ENCODE measurements at places on chromosomes 4 and X. TPM values are rescaled to one million over a fixed set of nuclear protein-coding genes. Genes with fewer than 3 reads are reported as not detected.

DNA sequence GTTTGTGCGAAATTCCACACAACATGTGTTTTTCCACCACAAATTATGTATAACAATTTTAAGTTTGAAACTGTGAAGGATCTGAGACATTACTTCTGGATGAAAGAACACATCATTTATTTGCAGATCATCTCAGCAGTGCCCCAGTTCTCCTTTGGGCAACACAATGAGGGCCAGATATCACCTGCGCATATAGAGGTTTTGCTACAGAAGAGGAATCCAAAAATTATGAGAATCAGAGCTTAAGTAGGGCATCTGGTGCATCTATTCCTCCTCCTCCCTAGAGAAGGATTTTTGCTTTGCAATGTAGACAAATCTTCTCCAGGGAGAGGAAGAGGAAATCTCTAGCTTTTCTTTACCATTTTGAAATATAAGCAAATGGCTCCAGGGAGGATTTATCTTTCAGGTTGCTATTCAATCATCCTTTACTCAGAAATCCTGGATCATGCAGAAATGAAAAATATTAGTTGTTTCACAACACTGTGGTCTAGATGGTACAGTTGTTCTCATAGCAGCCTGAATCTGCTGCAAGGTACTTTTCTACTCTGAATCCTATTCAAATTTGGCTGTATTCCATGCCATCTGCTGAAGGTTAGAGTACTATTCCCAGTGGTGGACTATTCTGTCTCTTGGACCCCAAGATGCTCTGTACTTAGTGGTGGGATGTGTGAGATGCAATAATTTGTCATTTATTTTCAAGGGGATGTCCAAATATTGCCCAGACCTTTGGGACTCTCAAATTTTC, 132.1 kb downstream of the SNCA start:
- no peak overlapping the region for H3K4me3 ChIP-seq
- no peak for DNase-seq
- peaks cover 2% of the 10 kb centered on the region for H3K27me3 ChIP-seq
- no peaks in the 10 kb centered on the region for H3K4me1 ChIP-seq
- no peak overlapping the region for H3K27ac ChIP-seq

The PPEF2 gene
- 0.23 TPM for total RNA-seq

DNA sequence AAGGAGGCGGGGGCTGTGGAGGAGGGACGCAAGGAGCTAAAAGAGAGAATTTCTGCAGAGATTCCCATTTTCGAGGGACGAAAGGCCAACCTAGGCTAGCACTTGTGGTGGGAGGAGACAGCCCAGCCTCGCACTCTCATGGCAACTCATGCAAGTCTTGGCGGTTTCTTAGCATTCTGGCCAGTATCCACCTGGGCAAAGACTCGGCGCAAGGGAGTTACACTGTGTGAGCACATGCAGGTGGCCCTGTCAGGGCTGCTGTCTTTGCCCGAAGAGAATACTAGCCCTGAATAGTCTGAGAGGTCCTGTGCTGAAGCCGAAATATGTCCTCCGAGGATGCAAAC, 15.5 kb downstream of the MCF2 start:
- peaks cover 31% of the 10 kb centered on the region for H3K27me3 ChIP-seq
- H3K4me3 ChIP-seq: no peak overlapping the region
- no peaks in the 10 kb centered on the region for H3K36me3 ChIP-seq
- H3K27ac ChIP-seq: no peak overlapping the region

The SPANXB1 gene
- total RNA-seq: not detected

The SPATA4 gene
- 0.12 TPM for total RNA-seq

DNA sequence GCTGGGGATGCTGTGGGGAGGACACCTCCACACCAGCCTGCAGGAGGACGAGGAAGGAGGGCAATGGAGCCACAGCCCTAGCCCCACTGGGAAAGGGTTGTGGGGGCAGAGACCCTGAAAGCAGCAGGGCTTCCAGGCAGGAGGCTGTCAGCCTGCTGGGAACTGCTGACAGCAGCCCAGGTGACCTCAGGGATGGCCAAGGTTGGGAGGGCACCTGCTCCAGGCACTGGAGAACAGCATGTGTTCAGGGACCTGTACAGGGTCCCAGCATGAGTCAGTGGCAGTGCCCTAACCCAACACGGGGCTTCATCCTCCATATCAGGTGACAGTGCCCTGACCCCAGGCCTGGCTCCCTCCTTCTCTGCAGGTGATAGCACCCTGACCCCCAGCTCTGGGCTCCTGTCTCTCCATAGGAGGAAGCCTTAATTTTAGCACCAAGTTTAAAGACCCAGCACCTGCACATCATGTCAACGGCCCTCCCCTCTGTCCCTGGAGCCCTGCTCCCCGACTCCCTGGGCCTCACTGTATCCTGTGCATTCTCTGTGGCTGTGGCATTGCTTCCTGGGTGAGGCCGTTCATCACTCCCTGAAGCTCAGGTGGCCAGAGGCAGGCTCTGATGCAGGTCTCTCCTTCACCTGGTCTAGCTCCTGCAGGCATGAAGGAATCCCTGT, 66.3 kb downstream of the CRMP1 start:
- no peaks in the 10 kb centered on the region for H3K36me3 ChIP-seq
- H3K27me3 ChIP-seq: peaks cover 2% of the 10 kb centered on the region
- H3K4me3 ChIP-seq: no peak overlapping the region
- no peak overlapping the region for H3K27ac ChIP-seq
- DNase-seq: no peak
- H3K4me1 ChIP-seq: peaks cover 22% of the 10 kb centered on the region

DNA sequence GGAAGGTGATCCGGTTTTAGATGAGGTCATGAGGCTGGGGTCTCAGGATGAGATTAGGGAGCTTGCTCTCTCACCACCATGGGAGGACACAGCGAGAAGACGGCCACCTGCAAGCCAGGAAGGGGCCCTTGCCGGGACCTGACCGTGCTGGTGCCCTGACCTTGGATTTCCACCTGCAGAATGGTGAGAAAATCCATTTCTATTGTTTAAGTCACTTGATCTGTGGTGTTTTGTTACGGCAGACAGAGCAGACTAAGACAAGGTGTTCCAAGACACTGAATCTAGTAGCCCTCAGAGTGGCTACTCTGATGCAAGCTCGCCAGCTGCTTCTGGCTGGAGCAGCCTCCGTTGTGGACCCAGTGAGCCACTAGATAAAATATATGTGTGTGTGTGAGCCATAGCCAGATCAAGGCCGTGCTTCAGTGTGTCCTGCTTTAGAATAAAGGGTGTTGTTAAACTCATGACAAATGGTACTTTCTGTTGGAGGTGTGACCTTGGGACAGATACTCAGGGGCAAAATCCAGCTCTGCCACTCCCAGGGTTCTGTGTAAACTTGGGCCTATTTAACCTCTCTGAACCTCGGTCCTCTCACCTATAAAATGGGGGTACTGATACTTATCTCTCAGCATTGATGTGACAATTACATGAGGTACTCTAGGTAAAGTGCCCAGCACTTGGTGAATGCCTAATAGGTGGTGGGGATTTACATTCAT, 67.9 kb upstream of the STX18 start:
- no peak overlapping the region for H3K4me3 ChIP-seq
- no peaks in the 10 kb centered on the region for H3K4me1 ChIP-seq
- no peak overlapping the region for H3K27ac ChIP-seq
- H3K36me3 ChIP-seq: no peaks in the 10 kb centered on the region
- H3K27me3 ChIP-seq: no peaks in the 10 kb centered on the region

DNA sequence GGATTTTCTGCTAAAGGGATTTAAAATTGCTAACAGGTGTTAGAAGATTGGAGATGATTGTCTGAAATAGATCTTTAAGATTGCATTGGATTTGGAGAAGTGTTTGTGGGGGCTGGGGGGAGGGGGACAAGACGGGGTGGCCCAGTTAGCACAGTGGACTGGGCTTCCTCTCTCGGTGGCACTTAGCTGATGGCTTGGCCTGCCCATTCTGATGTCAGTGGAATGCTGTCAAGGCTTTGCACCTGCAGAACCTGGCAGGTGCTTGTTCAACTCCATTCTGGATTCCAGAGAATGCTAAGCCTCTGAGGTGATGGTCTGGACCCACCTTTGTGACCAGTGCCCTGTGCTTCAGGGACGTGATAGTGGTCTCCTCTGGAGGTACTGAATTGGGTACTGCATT, 43.7 kb downstream of the ADD1 start:
- H3K36me3 ChIP-seq: peaks cover 31% of the 10 kb centered on the region
- H3K27me3 ChIP-seq: no peaks in the 10 kb centered on the region
- peaks cover 5% of the 10 kb centered on the region for H3K4me1 ChIP-seq

- H3K27me3 ChIP-seq: no peaks in the 10 kb centered on the region
- H3K27ac ChIP-seq: no peak overlapping the region
- no peak for DNase-seq
Observed at GRCh38 chrX:10634392-10635161, 14.2 kb upstream of the MID1 start.

The RAB9B gene
- 0.17 TPM for total RNA-seq

- no peaks in the 10 kb centered on the region for H3K27me3 ChIP-seq
- H3K36me3 ChIP-seq: no peaks in the 10 kb centered on the region
- no peak overlapping the region for H3K27ac ChIP-seq
- H3K4me1 ChIP-seq: no peaks in the 10 kb centered on the region
- no peak overlapping the region for H3K4me3 ChIP-seq
Observed at GRCh38 chr4:107518076-107518475, 202.0 kb downstream of the PAPSS1 start.

DNA sequence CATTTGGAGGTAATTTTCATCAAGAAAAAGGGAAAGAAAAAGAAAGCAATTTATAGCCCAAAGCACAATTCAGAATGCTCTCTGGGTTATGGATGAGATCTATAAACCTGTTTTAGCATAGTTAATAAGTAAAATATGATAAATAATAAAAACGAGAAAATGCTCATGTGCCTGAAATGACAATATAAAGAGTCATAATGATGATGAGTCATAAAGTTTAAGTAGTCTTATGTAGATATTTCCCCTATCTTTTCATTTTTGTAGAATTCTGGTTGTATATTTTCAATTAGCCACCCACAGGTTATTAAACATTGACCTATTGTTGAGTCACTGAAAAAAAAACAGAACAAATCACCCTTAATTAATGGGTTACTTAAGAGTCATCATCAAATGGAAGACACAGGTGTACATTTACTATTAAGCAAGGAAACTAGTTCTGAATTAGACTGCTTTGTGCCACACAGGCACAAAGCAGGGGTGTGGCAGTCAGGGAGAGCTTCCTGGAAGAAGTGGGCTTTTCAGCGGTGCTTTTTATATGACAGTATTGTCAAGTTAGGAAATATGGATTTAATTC, 29.3 kb downstream of the BEND4 start:
- DNase-seq: no peak
- H3K27ac ChIP-seq: no peak overlapping the region
- no peaks in the 10 kb centered on the region for H3K4me1 ChIP-seq
- H3K27me3 ChIP-seq: peaks cover 1% of the 10 kb centered on the region
- H3K4me3 ChIP-seq: no peak overlapping the region
- no peaks in the 10 kb centered on the region for H3K36me3 ChIP-seq

DNA sequence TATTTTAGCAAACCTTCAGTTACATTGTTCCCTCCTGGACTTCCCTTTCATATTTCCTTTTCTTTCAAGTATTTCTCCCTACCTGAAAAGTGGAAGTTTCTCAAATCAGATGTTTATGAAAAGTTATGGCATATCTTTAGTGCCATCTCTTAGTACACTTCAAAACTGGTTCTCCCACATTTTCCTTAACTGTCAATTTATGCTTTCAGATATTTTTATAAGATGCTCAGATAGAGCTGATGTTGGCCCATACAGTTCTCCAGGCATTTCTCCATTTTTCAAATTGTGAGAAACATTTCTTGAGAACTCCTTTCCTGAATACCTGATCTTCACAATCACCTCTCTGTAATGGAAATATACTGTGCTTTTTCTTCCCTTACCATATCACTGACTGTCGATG, 32.5 kb upstream of the AP1AR start:
- H3K27ac ChIP-seq: no peak overlapping the region
- H3K27me3 ChIP-seq: peaks cover 1% of the 10 kb centered on the region
- DNase-seq: no peak
- peaks cover 1% of the 10 kb centered on the region for H3K36me3 ChIP-seq

GRCh38 chr4:142202404-142203332, 566.3 kb downstream of the IL15 start:
- H3K27me3 ChIP-seq: no peaks in the 10 kb centered on the region
- no peak overlapping the region for H3K27ac ChIP-seq
- peaks cover 14% of the 10 kb centered on the region for H3K36me3 ChIP-seq
- peaks cover 2% of the 10 kb centered on the region for H3K4me1 ChIP-seq
- no peak overlapping the region for H3K4me3 ChIP-seq

The EVC2 gene
- total RNA-seq: 0.40 TPM

- H3K27ac ChIP-seq: peak overlapping the region; percentile 82
- peaks cover 28% of the 10 kb centered on the region for H3K4me1 ChIP-seq
- peak overlapping the region; percentile 17 for H3K4me3 ChIP-seq
- DNase-seq: no peak
- H3K27me3 ChIP-seq: peaks cover 3% of the 10 kb centered on the region
Observed at GRCh38 chr4:6714954-6715353, 1.0 kb upstream of the BLOC1S4 start.

- H3K27ac ChIP-seq: no peak within 1 kb of the TSS
- H3K27me3 ChIP-seq: no peaks in the 10 kb centered on the region
- H3K36me3 ChIP-seq: no peaks in the 10 kb centered on the region
- DNase-seq: no peak
Observed at GRCh38 chrX:30241724-30242415, at the start of gene MAGEB4. Gene MAGEB4 (plus strand): TSS chrX:30242000. CDS start chrX:30242136, 136 bp downstream.

The GASK1B gene
- not detected for total RNA-seq

GRCh38 chrX:107470971-107471370, 21.5 kb downstream of the FRMPD3 start:
- no peaks in the 10 kb centered on the region for H3K4me1 ChIP-seq
- H3K27me3 ChIP-seq: no peaks in the 10 kb centered on the region
- H3K36me3 ChIP-seq: no peaks in the 10 kb centered on the region
- no peak overlapping the region for H3K27ac ChIP-seq

- peak overlapping the region; percentile 68 for H3K4me3 ChIP-seq
- no peak for DNase-seq
- H3K27ac ChIP-seq: peak overlapping the region; percentile 65
Observed at GRCh38 chrX:45755703-45756102, 555.0 kb upstream of the DIPK2B start.

- H3K27me3 ChIP-seq: no peaks in the 10 kb centered on the region
- H3K36me3 ChIP-seq: no peaks in the 10 kb centered on the region
- H3K4me1 ChIP-seq: peaks cover 10% of the 10 kb centered on the region
- no peak overlapping the region for H3K27ac ChIP-seq
- H3K4me3 ChIP-seq: no peak overlapping the region
Observed at GRCh38 chr4:102392033-102392744, 46.9 kb upstream of the SLC39A8 start.

DNA sequence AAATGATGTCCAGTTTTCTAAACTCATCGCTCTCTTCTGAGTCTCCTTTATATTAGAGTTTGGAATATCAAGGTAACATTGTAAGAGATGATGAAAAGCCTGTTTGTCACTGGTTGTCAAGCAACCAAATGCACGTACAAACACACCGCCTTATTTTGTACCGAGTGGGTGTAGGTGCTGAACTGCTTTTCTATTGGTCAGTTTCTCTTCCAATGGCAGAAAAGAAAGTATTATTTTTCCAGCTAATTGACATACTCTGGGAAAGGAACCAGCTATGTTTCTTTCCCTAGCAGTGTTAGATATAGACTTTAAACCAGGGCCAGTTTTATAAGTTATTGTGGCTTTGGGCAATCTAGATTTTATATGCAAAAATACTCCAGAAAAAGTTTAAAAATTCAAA, 6.6 kb upstream of the PPM1K start:
- no peak for DNase-seq
- no peaks in the 10 kb centered on the region for H3K27me3 ChIP-seq
- H3K27ac ChIP-seq: no peak overlapping the region

- H3K4me1 ChIP-seq: peaks cover 8% of the 10 kb centered on the region
- no peaks in the 10 kb centered on the region for H3K36me3 ChIP-seq
- H3K27me3 ChIP-seq: no peaks in the 10 kb centered on the region
- H3K4me3 ChIP-seq: no peak overlapping the region
- H3K27ac ChIP-seq: no peak overlapping the region
- no peak for DNase-seq
Observed at GRCh38 chrX:24306440-24306839, 7.4 kb downstream of the SUPT20HL2 start.

GRCh38 chrX:153539171-153539978, 21.9 kb downstream of the ATP2B3 start:
- no peak overlapping the region for H3K4me3 ChIP-seq
- no peaks in the 10 kb centered on the region for H3K4me1 ChIP-seq
- no peaks in the 10 kb centered on the region for H3K36me3 ChIP-seq
- DNase-seq: peak; percentile 87
- H3K27ac ChIP-seq: no peak overlapping the region
- no peaks in the 10 kb centered on the region for H3K27me3 ChIP-seq
